Anterior cingulate cortex (tissue), 58 donors: ENCODE measurements at places on chromosomes 1 and 21.
A peak's percentile ranks its signal among the peaks of the same experiment; 100 is the strongest.

DNA sequence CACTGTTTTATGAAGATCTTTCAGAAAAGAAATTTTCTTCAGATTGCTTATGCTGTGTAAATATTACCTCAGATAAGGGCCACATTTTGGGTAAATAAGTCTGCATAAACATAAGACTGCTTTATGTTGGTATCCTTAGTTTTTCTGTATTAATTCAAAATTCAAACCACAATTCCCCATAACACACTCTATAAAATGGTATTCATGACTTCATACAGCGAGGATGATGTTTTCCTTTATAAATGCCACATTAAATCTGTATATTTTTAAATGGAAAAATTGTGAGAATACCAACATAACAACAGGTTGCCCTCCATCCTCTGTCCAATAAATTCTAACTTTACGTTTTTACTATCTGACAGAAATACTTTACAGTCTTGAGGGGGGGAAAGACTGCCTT is 248.7 kb upstream of the CXADR start:
- DNase-seq: no peak

- DNase-seq: no peak
Observed at GRCh38 chr1:54800899-54801759, at the start of gene TTC22. Gene TTC22, minus strand, starts transcription at chr1:54801323. Its CDS starts 160 bp downstream, at chr1:54801163.

- DNase-seq: no peak
Observed at GRCh38 chr21:43764576-43765495, 11.3 kb downstream of the CSTB start.

DNA sequence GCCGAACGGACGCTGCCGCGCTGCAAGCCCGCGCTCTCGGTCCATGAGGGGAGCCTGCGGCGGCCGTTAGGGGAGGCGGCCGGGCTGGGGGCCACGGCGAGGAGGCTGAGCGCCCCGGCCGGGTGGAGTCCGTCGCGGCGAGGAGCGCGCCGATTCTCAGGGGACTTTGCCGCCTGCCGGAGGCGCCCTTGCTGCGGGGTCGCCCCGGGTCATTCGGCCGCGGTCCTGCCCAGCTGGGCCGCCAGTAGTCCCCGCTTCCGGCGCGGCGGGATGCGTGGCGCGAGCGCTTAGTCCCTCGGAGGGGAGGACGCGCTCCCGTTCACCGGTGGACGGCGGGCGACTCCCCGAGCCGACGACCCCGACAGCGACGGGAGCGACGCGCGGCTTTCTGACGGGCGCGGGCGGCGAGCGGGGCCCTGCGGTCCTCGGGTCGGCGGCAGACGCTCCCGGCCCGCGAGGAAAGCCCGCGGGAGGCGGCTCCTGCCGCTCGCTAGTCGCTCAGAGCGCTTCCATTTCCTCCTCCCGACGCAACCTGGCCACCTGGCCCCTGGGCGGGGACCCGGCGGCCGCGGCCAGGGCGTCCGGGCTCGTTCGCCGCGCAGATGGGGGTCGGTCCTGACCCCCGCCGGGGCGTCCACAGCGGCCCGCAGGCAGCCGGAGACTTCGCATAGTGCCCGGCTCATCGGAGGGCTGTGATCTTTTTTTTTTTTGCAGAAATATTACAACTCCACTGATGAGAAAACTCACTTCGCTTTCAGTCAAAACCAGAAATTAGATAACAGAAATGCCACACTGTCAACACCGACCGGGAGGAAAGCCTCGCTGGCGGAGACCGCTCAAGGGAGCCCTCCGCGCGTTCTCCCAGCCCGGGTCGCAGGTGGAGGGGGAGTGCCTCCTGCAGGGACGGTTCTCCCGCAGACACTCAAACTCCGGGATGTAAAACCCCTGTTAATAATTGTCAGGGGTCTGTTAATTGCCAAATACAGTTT is 641 bp upstream of the ZBTB21 start:
- no peak for DNase-seq

GRCh38 chr1:201750120-201750519 is 78.8 kb upstream of the IPO9 start:
- no peak for DNase-seq

DNA sequence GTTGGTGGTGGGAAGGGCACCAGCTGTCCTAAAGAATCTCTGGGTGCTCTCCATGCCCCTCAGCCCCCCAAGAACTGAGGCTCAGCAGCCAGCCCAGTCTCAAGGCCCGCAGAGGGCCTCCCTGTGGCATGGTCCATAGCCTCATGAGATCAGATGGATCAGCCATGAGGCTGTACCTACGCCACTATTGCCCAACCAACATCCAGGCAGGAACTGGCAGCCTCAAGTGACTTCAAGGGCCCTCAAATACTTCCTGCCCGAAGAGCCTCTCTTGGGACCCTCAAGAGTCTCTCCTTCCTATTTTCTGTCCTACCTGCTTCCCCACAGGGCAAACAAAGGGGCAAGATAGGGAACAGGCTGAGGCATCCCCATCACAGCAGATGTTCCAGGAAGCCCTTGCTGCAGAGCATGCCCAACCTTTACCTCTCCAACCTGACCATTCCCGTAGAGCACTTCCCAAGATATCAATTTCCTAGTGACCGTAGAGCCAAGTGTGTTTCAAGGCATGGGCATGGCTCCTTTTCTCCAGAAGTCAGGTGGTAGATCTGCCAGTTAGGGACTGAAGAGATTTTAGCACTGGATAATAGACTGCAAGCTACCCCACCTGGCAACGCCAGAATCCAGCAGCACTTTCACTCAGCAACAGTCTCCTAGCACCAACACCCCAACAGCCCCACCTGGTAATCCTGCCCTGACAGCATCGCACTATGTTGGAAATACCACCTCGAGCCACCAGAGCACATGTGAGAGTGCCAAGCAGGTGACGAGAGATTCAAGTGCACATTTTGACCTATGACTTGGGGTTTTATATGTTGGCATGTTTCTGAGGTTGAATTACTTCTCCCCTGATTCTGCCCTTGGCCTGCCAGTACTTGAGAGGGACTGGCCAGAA is 13.7 kb upstream of the MFSD2A start:
- no peak for DNase-seq

DNA sequence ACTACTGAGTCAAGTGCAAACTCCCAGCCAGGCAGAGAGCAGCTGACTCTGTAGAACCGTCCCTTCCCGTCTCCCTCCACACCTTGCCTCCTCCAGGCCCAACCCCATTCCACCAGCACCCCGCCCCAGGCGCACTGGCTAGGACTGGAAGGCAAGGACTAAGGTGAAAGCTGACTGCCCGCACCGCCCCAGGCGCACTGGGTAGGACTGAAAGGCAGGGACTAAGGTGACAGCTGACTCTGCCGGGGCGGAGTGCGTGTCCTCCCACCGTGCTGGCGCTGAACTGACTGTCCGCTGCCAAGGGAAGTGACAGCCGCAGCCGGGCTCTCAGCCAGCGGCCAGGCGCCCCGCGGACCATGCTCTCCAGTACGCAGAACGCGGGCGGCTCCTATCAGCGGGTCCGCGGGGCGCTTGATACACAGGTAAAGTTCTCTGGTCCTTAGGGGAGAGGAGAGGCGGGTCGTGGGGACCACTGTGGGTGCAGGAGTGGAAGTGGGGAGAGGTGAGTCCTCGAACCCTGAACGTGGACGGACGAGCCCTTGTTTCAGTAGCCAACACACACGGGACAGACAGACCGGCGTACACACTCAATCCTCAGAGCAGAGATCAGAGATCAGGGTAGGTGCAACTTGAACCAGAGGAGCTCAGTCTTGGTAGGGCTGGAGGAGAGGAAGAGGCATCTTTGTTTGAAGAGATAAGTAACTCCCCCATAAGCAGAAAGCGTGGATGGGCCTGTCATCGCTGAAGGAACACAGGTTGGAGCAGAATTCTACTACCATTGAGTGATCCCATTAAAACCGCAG is 58.0 kb downstream of the RBM11 start:
- no peak for DNase-seq

GRCh38 chr1:160853754-160854153 is 8.9 kb downstream of the CD244 start:
- DNase-seq: no peak

GRCh38 chr1:8026976-8027747 is 1.1 kb upstream of the ERRFI1 start:
- no peak for DNase-seq

- DNase-seq: no peak
Observed at GRCh38 chr1:118961156-118961555, 27.0 kb downstream of the TBX15 start.

DNA sequence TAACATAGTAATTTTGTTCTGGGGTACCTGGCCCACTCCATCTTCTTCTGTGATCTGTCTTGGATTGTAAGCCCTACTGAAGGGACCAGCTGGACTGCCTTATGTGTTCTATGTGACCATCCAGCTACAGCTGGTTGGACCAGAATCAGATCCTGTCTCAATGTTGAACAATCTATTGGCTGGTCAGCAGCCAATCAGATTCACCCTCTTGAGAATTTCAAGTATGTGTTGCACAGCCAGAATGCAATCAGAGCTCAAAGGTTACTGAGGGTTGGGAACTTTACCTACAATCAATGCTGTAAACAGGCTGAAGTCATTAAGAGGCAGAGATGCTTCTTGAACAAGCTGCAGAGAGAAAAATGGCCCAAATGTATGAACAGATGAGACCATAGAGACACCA is 61.9 kb downstream of the KCNC4 start:
- DNase-seq: no peak

DNA sequence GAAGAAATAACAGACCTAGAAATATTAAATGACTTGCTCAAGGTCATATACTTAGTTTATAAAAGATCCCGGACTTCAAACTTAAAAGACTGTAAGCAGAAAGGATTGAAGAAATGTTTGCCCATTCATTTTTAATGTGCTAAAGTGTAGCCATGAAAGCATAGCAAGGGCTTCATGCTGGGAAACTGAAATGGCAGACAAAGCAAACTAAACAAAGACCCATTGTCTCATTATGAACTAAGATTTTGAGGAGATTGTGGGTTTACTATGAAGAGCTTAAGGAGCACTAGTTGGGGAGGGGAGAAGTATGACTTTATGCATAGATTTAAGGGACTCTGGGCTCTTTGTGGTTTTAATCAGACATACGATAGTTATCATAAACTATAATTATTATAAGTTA is 26.3 kb downstream of the ADAMTS1 start:
- DNase-seq: no peak

DNA sequence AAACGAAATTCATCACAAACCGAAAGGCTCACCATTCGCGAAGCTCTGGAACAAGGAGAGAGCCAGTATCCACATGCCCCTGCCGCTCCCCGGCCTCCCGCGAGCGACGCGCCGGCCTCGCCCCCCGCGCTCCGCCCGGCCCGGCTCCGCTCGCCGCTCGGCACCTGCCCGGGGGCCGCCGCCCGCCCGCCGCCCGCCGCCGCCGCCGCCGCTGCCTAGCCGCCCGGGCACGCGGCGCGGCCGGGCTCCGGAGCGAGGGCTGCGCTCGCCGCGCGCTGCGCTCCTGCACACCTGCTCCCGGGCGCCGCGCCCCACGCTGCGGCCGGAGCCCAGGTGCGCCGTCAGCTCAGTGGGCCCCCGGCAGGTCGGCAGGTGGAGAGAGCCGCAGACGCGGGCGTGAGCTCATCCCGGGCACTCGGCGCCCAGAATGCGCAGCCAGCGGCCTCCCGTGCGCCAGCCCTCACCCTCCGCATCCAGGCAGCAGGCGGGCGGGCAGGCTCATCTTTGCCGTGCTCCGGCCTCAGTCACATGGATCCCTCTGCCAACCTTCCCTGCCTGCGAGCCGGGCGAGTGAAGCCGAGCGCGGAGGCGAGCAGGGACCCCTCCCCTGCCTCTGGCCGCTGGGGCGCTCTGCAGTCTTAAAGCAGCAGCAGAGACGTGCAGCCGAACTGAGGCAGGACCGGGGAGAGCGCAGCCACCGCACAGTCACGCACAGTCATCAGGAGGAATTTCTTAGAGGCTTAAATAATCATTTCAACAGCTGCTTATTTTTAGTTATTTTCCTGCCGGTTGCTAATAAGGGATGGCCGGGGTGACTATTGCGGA is at the start of gene DSCAM:
Gene DSCAM, minus strand, starts transcription at position 572 of the 825 bp plus-strand sequence. Its CDS starts 497 bp downstream, at position 75.
- peak; percentile 28 for DNase-seq

DNA sequence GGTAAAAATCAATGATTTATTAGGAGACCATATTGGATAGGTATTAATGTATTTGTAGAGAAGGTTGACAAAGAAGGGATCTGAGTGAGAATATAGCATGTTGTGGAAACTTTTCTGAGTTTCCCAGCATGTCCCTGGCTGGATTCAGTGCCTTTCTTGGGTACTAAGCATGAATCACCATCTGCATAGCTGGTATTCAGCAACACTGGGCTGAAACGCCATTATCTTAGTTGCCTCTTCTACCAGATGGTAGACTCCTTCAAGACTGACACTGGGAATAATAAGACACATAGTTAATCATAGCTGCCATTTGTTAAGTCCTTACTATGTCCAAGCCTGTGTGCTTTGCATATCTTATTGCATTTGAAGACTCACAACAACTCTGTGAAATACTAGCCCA is 45.5 kb downstream of the ATP5PF start:
- no peak for DNase-seq

DNA sequence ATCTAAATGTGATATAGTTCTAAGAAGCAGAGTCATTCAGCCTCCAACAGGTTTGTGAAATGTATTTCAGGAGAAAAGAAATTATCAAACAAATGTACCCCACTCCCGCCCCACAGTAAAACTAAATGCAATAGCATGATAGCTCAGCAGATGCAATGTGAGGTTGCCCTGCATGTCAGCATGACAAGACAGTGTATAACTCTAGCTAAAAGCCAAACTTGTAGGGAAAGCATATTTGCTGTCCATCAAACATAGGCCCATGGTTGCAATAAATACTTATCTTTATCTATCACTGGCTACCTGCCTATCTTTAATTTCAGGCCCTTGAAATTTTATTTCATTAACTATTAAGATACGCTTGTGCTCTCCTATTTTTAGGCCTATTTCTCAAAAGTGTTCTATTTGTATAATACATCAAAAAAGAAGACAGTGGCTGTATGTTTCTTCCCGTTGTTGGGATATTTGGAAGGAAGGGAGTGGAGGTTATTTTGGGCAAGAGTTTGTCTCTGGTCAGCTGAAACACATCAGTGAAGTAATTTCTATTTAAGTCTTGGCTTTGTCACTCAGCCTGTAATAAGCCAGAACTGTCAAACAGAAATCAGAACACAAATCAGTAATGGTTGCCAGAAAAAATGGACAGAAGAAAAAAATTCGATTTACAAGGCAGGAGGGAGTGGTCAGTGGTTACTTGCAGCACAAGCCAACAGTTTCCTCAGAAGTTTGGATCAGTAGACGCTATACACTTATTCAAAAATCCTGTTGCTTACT is 307.4 kb upstream of the ADGRL2 start:
- DNase-seq: no peak

DNA sequence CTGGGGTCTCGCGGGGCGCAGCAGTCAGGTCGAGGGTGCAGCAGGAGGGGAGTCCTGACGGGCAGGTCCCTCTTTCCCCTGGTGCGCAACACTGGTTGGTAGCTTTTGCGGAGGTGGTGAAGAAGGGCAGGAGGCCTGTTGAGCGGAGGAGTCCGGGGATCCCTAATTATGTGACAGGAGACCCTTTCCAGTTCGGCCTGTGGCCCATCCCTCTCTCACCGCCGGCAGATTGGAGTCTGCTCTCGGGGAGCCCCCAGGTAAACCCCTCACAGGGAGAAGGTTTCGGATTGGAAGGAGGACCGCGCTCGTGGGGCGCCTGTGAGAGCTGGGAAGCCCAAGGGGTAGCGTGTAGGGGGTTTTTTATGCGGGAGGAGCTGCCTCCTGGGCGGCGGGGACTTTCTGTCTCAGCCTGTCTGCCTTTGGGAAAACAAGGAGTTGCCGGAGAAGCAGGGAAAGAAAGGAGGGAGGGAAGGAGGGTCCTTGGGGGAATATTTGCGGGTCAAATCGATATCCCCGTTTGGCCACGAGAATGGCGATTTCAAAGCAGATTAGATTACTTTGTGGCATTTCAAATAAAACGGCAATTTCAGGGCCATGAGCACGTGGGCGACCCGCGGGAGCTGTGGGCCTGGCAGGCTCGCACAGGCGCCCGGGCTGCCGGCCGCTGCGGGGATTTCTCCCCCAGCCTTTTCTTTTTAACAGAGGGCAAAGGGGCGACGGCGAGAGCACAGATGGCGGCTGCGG is 9.5 kb downstream of the SIM2 start:
- DNase-seq: no peak

- DNase-seq: no peak
Observed at GRCh38 chr1:225823811-225824261, 13.9 kb downstream of the EPHX1 start.
